ENCODE measurements at places on chromosomes 7 and 10.

DNA sequence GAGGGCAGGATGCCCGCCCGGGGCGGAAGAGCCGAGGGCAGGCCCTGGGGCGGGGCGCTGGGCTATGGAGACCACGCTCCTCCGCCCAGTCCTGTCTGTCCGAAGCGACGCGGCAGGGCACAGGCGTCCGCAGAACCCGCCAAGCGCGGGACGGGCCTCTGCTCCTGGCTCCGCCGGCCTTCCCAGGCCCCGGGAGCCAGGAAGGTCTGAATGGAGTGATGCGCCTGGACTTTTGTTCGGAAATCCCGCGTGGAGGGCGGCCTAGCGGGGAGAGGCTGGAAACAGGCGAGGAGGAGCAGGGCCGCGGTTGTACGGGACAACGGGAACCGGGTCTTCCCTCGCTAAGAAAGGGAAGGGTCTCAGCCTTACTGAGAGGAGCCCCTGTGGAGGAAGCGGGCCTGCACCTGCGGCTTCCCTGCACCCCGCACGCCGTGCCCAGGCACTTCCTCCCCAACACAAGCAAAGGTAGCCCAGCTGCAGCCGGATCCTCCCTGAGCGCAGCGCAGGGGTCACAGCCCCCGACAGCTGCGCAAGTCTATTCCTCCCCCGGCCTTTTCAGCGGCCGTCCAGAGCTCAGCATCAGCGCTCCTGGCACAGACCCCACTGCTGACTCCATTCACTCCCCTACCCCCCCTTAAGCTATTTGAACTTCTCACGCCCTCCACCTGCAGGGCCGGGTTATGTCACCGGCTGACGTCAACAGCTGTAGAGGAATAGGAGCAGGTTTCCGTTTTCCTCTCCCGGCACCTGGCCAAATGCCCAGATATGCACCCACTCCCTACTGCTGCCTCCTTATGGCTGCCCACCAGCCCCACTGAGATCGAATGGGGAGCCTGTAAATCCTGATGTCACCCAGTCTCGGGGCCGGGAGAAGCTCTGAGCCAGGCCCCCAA is 143.2 kb upstream of the RET start:
- no peak for DNase-seq

- no peak for DNase-seq
These were observed 78.0 kb downstream of the WDR37 start for GRCh38 chr10:1134156-1134555.

DNA sequence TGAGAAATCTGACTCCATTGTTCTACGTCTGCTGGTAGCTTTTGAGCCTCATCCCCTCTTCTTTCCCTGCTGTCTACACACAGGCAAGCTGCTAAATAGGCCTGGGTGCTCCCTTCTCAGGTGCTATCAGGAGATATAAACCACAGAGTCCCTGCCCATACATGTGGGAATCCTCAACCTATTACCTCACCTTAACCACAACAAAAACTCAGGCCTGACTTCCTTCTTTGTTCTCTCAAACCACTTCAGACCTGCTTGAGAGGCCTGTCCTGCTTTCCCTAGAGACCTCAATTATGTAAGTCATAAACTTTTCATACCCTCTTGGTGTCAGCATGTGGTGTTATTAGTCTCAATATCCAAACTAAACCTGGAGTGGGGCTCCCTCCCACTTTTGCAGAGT is 75.0 kb upstream of the MAGI2 start:
- DNase-seq = no peak

DNA sequence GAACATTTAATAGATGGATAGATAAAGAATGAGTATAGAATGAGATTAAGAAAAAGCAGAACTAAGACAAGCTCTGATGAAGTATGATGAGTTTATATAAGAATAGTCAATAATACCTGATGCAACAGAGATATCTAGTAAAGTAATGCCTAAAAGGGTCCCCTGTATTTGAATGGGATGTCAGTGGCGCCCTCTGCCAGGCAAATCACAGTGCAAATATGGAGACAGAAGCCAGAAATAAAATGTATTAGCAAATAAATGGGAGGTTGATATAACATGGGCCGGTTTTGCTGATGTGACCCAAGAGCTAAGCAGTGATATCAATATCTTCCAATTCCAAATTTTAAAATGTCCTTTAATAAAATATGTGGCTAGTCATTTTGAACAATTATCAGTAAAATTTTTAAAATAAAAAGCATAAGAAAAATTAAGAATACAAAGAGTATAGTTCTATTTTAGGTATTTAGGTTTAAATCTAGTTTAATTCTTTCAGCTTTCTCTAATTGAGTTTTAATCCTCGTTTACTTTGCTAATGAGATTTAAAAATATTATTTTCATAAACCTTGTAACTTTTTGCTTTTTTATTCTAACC is 62.6 kb downstream of the ADK start:
- no peak for DNase-seq

- DNase-seq = no peak
These were observed 462.9 kb downstream of the PTPRN2 start for GRCh38 chr7:158124671-158125079.

GRCh38 chr7:128788446-128789412 is 3.0 kb upstream of the CCDC136 start:
- no peak for DNase-seq

DNA sequence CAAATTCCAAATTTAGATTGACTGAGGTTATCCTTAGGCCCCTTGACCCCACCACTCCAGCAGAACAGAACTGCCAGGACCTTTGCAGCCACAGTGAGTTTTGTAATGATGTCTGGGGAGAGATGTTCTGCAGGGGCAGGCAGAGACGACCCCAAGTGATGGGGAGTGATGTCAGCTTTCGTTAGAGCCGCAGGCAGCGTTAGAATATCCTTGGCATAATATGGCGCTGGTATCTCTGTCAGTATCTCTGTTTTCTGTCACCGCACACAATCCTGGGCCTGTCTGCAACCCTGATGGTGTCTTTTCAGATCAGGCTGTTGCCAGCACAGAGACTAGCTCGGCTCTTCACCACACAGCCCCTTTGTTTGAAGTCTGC is 1083.6 kb downstream of the KCNMA1 start:
- DNase-seq = no peak

DNA sequence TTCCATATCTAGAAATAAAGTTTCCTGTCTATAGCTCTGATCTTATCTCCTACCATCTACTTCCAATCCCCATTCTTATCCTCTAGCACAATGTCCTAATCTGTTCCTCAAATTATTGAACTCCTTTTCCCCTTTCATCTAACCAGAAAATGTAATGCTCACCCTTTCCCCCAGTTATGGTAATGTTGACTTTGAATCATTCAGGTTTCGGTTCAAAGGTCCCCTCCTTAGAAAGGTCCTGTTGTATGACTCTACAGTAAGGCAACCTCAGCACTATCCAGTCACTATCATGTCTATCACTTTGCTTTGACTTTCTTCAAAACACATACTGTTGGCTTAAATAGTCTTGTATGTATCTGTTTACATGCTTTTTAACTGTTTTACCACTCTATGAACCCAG is 264.2 kb upstream of the PCDH15 start:
- no peak for DNase-seq

GRCh38 chr10:84188815-84189214 is 5.5 kb upstream of the CDHR1 start:
- DNase-seq = no peak

- no peak for DNase-seq
These were observed 129.4 kb upstream of the SAMD8 start for GRCh38 chr10:74981831-74982633.

DNA sequence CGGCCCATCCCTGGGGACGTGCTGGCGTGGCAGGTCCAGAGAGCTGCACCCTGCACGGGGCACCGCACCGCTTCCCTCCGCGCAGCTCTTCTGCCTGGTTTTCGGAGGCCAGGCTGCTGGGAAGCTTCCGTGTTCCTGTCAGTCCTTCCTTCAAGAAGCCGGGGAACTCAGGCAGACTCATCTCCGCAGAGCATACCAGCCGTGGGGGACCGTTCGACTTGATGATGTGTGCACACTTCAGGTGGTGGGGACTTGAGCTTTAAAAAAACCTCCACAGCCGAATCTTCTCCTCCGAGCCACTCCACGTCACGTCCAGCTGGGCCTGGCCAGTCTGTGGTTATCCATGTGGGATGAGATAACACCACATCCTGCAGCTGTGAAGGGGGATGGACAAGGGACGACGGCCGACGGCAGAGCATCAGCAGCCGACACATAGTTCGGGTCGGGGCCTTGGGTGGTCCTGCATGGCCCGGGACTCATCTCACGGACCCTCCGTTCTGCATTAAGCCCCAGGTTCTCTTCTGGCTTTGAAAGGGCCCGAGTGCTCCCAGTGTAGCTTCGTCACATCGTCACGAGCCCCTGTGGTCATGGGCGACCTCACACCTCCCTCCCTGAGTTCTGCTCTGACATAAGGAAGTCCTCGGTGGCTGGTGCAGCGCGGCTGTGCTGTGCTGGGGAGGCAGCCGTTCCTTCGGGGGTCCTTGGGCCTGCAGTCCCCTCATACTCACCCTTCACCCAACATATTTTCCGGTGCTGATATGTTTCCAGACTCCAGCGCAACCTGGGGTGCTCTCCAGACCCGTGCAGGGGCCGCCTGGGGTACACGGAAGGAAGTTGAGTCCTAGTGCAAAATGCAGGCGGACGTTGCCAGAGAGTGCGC is 4.5 kb upstream of the BHLHA15 start:
- no peak for DNase-seq

DNA sequence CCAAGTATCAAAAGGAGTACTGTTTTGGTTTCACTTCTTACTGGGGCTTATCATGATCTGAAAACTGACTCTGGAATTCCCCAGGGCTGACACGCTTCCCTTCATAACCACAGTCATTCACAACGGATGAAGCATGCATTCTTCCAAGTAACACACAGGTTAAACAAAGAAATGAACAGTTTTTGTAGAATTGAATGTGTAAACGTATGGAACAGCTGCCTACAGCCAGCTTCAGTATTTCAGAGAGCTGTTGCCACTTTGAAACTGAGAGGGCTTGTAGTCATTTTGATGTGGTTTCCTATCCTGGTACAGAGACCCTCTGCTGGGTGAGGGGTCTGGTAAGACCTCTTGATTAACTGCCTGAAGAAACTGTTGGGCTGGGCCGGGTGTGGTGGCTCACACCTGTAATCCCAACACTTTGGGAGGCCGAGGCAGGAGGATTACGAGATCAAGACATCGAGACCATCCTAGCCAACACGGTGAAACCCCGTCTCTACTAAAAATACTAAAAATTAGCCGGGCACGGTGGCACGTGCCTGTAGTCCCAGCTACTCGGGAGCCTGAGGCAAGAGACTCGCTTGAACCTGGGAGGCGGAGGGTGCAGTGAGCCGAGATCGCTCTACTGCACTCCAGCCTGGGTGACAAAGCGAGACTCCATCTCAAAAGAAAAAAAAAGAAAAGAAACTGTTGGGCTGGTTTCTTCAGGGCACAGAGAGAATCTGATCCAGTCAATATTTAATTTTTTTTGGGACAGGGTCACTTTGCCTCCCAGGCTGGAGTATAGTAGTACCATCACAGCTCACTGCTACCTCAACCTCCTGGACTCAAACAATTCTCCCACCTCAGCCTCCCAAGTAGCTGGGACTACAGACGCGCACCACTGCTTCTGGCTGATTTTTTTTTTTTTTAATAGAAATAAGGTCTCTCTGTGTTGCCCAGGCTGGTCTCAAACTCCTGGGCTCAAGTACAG is 4.7 kb downstream of the NFE2L3 start:
- DNase-seq = no peak

DNA sequence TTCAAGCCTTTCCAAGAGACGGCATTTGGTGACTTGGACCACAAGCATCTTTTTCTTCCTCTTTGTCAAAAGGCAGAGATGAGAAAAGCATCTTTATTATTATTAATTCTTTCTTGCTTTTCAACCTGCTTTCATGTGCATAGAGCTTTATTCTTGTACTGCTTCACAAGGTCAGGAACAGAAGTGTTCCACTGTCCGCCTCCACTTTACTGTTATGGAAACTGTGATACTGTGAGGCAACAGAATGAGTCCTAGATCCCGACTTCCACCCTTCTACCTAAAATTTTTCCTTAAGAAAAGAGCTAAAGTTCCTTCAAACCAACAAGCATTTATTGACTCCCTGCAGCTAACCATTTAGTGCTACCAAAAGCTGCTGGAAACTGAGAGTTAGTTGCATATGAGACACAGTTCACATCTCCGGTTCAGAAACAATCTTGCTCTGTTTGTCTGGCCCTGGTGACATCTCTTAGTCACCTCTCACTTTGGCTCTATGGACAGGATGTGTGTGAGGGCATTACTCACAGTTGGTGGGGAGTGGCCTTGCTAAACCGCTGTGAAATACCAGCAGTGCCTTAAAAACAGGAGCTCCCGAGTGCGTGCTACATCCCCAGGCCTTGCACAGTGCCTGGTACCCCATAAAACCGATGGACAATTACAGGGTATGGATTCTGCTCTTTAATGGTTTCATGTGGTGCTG is 77.1 kb upstream of the TRIL start:
- DNase-seq = no peak

DNA sequence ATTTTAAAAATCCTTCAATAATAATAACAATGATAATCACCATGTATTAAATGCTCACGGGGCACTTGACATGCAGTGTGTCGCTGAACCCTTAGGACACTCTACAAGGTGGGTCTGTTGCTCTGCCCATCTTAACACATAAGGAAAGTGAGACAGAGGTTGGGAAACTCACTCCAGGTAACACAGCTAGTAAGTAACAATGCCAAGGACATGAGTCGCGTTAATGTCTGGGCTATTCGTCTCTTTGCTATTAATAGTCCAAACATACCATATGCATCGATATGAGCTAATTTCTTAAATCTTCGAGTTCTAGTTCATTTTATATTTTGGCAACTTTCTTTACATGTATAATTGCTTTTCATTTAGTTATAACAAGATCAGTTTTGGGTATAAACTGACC is 79.5 kb downstream of the BEND7 start:
- no peak for DNase-seq

DNA sequence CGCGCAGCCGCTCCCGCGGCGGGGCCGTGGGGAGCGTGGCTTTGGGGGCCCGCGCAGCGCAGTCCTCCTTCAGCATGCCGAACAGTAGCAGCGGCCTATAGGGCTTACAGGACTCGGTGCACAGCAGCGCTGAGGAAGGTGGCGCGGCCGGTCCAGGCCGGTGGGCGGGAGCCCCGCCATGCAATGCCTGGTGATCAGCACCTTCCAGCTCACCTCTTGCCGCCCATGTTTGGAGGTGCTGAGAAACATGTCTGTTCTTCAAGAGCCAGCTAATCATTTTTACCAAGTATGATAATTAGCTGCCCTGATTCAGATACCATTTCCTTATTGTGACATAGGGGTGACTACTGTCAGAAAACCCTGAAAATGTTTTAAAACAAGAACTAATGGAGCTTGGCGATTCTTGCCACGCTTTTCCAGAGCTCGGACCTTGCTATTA is 33.5 kb upstream of the SFTPD start:
- DNase-seq = no peak

DNA sequence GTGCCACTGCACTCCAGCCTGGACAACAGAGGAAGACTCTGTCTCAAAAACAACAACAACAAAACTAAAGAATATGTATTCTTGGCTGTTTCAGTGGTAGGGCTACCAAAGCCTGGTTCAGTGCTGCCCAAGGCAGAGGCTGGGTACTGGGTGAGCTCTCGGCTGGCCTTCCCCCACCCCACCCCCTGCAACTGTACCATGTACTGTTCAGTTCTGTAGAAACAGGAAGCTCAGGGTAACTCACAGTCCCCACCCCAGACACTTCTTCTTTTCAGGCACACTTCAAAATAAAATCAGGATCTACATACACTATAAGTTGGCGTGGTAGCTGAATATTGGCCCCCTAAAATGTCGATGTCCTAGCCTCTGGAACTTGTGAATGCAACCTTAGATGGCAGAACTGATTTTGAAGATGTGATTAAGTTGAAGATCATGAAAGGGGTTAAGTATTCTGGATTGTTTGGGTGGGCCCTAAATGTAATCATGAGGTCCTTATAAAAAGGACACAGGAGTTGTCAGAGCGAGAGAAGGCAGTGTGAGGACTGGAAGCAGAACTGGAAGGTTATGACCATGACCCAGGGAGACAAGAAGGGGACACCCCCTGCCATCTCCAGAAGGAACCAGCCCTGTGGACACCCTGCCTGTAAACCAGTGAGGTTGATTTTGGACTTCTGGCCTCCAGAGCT is 31.2 kb downstream of the TBXAS1 start:
- DNase-seq = no peak
